ENCODE measurements at places on chromosomes 1 and 21. TPM values are rescaled to one million over a fixed set of nuclear protein-coding genes. Genes with fewer than 3 reads are reported as not detected.

Gene SPRR2A
- polyA plus RNA-seq: 2.4 TPM

Gene HLX
- polyA plus RNA-seq: 10.7 TPM

Gene RBM8A
- polyA plus RNA-seq: 138 TPM

Gene YOD1
- 1.2 TPM for polyA plus RNA-seq

Gene C1orf94
- polyA plus RNA-seq: not detected

Gene PAQR6
- polyA plus RNA-seq: 3.4 TPM

Gene FCRL4
- polyA plus RNA-seq: not detected

Gene CHAF1B
- 0.60 TPM for polyA plus RNA-seq

Gene ANKRD65
- 3.8 TPM for polyA plus RNA-seq

Gene RPE65
- polyA plus RNA-seq: 0.01 TPM

Gene PRR9
- not detected for polyA plus RNA-seq

Gene PLA2G2D
- polyA plus RNA-seq: 8.6 TPM

Gene CHD5
- 0.80 TPM for polyA plus RNA-seq

Gene MYOCOS
- polyA plus RNA-seq: not detected

Gene OLFML3
- polyA plus RNA-seq: 23.8 TPM

Gene TACSTD2
- not detected for polyA plus RNA-seq

Gene KRTAP8-1
- polyA plus RNA-seq: not detected

Gene ETV3L
- polyA plus RNA-seq: 0.03 TPM

Gene SMCP
- not detected for polyA plus RNA-seq

Gene OPTC
- not detected for polyA plus RNA-seq

Gene PTPN14
- 3.1 TPM for polyA plus RNA-seq

Gene TLCD4
- 10.5 TPM for polyA plus RNA-seq

Gene KCNT2
- polyA plus RNA-seq: 1.2 TPM

Gene OR10J1
- not detected for polyA plus RNA-seq

Gene TMEM69
- 25.7 TPM for polyA plus RNA-seq

Gene ARID1A
- polyA plus RNA-seq: 7.2 TPM

Gene FHAD1
- polyA plus RNA-seq: 0.70 TPM

Gene LIN9
- polyA plus RNA-seq: 2.8 TPM

Gene BEST4
- 37.1 TPM for polyA plus RNA-seq

Gene ADAM30
- not detected for polyA plus RNA-seq

Gene OR2AK2
- not detected for polyA plus RNA-seq

Gene SPRR3
- polyA plus RNA-seq: 2.1 TPM

Gene RGS7
- not detected for polyA plus RNA-seq

Gene AKR7A3
- polyA plus RNA-seq: 72.1 TPM

Data from sigmoid colon (tissue), 7 donors.